ENCODE measurements at places on chromosomes 1 and 21.
A peak's percentile ranks its signal among the peaks of the same experiment; 100 is the strongest.

DNA sequence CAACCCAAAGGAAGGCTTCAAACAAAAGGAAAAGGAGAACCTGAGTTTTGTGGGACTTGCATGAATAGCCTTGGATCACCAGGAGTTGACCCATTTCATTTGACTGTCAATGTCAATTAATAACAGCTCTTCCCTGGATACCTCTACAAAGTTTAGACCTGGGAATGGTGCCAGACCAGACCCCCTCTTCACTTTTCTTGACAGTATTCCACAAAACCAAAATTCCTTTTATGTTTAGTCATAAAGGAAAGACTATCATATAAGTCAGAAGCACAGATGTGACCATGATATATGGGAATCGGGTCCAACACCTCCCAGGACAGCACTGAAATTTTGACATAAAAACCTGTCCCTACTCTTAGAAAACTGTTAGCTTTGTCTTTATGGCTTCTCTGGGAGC lies 191.8 kb downstream of the LYPLAL1 start:
- DNase-seq = no peak

GRCh38 chr1:226706684-226707083 lies 32.4 kb downstream of the ITPKB start:
- no peak for DNase-seq

- no peak for DNase-seq
These were observed 299.1 kb upstream of the PROX1 start for GRCh38 chr1:213688655-213689054.

DNA sequence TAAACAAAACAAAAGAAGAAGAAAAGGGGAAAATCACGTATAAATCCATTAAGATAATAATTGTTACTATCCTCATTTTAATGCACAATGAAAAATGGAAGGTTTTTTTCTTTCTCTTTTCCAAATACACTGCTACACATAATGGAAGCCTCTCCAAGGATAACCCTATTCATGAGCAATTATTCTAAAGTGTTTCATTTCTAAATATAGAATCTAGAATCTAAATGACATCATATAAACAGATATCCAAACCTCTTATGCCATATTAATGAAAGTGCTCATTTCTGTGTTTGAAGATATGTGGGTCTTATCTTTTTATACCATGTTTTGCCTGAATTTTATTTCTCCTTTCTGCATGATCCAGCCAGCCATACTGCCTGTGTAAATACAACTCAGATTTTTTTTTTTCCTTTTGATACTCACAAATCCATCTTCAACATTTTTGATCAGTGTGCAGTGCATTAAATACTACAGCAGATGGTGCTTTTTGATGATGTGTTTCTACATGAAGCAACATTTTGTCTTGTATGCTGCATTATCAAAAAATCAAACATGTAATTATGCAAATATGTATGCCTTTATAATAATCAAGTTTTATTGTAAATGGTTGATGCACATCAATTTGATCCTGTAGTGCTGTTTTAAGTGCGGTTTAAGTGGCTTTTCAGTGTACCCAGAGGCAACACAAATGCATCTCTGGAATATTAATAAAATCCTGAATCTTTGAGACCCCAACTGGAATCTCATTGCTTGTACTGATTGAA lies 625.6 kb upstream of the PTBP2 start:
- no peak for DNase-seq

DNA sequence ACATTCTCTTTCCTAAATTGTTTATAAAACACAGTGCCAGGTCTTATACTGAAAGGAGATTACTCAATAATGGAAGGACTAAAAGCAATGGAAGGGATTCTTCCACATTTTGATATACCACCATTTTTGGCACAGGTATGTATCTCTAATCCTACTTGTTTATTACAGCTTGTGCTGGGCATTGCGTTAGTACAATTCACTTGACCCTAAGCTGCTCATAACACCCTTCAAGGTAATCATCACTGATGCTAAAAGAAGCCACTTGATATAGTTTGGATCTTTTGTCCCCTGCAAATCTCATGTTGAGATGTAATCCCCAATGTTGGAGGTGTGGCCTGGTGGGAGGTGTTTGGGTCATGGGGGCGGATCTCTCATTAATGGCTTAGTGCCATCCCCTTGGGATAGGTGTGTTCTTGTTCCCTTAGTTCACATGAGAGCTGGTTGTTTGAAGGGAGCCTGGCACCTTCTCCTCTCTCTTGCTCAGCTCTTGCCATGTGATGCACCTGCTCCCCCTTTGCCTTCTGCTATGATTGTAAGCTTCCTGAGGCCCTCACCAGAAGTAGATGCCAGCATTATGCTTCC lies 71.1 kb downstream of the NIBAN1 start:
- no peak for DNase-seq

DNA sequence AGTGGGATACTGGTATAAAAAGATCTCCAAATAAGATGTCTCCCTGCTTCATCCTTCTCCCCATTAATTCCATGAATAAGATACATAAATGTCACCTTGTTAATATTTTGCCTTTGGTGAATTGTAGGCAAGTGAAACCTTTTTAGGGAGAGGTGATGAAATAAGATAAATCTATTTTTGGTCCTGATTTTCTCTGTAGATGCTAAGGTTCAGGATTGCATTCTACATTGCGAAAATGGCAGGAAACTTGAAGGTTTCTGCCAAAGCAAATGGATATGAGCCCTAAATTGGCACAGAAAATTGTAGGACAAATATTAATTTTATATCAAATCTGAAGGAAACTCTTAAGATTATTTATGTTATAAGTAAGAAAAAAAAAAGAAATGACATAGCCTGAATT lies 107.1 kb downstream of the PLPPR4 start:
- DNase-seq = no peak

DNA sequence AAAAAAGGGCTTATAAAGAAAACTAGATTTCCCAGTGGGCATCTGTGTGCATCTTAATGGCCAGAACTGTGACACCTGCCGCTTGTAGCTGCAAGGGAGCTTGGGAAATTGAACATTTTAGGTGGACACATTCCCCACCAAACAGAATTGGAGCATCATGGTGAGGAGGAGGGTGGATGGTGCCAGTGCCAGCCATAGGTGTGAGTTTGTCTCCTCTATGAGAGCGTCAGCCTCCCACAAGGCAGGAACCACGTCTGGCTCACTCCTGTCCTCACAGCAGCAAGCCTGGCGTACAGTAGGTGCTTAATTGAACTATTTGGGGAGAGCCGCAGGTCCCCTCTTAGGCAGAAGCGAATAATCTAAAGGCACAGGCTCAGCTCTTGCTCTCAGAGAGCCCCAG lies 124.5 kb upstream of the TMEM51 start:
- no peak for DNase-seq

DNA sequence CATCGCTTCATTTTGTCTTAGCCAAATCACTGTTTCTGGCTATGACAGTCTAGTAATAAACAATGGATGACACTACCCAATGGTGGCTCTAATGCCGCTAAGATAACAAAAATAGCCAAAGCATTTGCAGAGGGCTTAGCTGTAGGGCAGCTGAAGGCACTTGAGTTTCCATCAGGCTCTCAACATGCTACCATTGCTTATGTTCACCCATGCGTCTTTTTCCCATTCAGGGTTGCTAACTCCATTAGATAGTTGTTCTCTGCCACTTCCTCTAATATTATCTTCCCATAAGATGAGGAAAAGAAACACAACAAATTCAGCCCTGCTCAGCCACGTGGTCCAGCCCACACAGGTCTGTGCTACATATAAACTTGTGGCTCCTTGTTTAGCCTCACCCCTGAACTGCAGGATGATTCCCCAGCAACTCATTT lies 159.6 kb downstream of the TOMM20 start:
- DNase-seq = no peak

DNA sequence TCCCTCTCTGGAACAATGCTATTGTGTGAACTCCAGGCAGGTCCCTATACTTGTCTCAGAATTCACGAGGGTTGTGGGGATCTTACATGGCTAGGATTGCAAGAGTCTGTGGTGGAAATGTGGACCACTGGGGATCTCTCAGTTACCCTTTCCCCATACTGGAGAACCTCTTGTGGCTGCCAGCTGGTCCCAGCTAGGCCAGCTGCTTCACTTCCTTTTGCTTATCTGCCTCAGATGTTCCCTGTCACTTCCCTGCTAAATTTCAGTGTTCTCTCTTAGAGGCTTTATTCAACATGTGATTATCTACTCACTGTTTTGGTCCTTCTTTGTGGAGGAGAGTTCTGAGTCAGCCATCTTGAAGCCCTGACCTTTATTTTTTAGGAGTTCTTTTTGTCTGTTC lies 75.9 kb upstream of the SAMD13 start:
- no peak for DNase-seq

DNA sequence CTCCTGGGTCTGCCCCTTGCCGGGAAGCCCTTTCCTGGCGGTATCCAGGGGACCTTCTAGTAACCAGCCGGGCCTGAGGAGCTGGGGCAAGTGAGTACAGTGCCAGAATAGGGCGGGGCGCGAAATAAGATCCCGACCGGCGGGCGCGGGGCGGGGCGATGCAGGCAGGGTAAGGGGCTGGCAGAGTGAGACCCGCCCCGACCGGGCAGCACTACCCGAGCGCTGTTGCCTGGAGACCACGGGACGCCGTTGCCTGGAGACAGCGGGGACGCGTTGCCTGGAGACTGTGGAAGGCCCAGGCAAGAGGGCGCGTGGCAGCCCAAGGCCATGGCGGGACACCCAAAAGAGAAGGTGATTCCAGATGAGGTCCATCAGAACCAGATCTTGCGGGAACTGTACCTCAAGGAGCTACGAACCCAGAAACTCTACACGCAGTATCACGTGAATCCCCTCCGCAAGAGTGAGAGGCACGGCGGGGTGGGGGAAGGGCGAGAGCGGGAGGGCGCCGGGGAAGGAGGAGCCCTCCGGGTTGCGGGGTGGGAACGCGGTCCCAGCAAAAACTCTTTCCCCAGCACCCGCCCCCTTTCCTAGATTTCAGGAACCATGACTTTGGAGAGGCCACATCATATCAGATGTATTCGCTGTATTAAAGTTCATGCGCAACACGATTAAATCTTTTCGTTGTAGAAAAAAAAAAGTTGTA lies 24.3 kb downstream of the EBNA1BP2 start:
- DNase-seq = no peak

GRCh38 chr1:155329980-155330598 lies 9.4 kb downstream of the RUSC1 start:
- no peak for DNase-seq

- no peak for DNase-seq
These were observed 147.0 kb downstream of the VAV3 start for GRCh38 chr1:107817935-107818334.

DNA sequence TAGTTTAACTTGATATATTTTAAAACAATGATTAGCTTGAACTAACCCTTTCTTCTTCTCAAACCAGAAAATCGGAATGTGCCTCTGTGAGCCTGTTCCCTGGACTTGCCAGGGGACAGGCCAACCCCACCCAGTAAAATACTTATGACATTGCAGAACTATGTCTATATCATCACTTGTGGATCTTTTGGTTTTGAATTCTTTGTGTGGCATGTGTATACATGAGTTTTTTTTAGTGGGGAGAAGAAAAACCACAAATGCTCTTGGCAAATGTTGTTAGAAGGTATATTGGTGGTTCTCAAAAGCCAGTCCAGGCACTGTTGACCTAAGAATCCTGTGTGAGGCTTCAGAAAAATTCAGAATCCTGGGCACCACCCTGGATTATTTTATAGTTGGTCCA lies 347.4 kb downstream of the SIPA1L2 start:
- no peak for DNase-seq

DNA sequence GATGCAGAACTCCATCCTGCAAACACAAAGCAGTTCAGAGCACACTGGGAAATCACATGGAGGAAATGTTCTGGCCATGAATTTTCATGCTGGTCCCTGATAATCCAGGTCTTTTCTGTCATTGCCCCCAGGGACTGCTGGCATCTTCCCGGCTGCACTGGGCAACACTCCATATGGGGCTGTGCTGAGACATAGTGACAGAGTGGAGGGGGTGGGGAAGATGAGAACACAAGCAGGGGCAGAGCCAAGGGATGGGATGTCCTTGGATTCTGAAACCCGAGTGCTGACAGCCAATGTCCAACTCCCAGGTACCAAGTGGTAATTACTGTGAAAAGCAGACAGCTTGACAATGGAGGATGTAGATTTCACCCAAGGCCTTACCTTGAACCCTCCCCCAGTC lies 185.7 kb downstream of the HIVEP3 start:
- DNase-seq = no peak

DNA sequence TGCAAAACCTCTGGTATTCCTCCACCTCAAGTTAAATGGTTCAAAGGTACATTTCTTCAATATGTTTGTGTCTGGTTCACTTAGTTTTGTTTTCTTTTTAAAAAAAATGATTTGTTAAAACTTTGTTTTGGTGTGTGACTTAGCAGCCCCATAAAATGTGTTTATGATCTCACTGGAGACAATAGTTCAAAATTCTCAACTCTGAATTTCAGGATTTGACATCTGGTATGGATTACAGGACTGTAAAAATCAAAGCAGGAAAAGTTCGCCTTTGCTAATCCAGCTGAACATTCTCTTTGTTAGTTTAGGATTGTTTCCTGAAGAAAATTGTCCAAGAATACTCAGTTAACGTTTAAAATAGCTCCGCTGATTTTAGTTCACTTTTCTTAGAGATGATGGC lies 231.7 kb downstream of the HMCN1 start:
- no peak for DNase-seq

DNA sequence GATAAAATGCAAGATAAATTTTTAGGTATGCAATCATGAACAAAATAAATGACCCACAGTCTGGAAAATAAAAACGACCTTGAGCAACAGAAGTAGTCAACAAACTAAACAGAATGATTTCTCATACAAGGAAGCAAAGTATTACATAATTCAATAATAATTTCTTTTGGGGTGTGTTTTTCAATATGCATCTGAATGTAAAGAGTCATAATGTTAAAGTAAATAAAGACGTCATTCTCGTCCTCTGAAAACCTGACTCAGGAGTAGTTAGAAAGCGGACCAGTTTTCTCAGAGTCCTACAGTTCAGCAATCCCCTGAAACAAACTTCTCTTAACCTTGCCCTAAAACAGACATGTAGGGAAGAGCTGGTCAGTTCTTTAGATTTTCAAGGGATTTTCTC lies 18.6 kb downstream of the CDC42BPA start:
- DNase-seq = no peak

- DNase-seq = peak; percentile 93
These were observed 9.3 kb upstream of the MDM4 start for GRCh38 chr1:204506969-204507316.

DNA sequence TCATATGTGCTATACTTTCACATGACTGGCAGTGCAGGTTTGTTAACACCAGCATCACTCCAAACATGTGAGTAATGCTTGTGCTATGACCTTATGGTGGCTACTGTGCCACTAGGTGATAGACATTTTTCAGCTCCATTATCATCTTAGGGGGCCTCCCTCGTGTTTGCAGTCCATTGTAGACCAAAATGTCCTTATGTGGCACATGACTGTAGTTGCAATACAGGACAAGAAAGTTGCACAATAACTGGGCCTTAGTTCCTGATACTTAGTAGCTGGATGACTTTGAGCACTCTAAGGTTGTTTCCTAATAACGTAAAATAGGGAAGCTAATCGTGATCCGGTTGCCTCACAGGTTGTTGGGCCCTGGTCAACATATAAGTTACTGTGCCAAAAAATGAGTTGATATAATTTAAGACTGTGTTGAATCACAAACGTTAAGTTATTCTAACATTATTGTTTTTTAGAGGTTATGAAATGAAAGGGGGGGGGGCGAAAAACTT lies 511 bp upstream of the SNX27 start:
- no peak for DNase-seq

Measured in stimulated activated CD4-positive, alpha-beta T cell treated with anti-CD3 and anti-CD28 coated beads, Interleukin-1b, Interleukin-23, amount 100 ng/mL, for 24 hours (primary cell).